CD4-positive, alpha-beta T cell treated with Interleukin-12 subunit alpha and Interleukin-12 subunit beta, for 1 hour (primary cell): ENCODE measurements at places on chromosomes 1 and 21.

DNA sequence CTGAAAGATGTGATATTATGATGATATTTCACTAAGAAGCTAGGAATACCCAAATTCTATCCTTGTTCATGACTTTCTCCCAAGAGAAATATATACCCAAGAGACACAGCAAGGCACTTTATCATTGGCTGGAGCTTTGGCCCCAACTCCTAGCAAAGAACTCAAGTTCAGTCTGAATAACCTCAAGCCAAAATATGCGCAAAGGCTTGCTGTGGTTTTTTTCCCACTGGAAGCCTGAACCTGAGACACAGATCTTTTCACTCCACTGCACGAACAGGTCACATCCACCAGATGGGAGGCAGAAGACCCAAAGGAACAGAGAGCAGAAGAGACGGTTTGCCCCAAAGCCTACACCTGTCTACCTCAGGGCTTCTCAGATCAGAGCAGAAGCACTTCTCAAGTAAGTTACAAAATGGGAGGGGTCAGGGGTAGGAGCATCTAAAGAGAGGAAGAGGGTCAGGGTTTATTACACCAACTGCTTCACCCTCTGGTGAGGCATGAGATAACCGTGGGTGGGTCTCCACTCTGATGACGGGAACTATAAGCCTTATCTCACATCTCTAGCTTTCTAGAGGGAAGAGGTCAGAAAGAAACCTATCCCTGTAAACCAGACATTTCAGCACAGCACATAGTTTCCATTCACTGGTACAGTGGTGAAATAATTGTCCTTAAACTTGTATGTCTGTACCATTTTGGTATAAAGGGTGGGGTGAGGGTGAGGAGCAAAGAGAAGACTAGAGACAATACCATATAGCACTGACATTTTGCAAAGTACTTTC, 17.1 kb upstream of the CDC42BPA start:
- DNase-seq: no peak

- DNase-seq: no peak
Measured at GRCh38 chr1:222905151-222905550, 90.3 kb downstream of the DISP1 start.

- no peak for DNase-seq
Measured at GRCh38 chr1:57894315-57894714, 470.5 kb upstream of the DAB1 start.

DNA sequence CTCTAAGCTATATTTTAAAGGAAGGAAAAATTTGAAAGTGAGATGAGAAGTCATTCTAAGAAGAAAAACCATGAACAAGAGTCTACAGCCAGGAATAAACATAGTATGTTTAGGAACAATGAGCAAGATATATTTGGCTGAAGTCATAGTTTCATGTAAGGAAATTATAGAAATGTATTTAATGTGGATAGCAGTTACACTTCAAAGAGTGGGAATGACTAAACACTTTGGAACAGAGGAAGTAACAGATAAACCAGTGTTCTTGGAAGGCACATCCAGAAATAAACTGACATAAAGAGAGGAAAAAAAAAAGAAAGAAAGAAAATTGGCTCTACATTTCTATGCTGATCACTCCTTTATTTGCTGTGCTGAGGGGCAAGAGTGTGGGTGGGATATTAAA, 18.0 kb downstream of the C8A start:
- no peak for DNase-seq

GRCh38 chr1:234188454-234188792, 184.8 kb upstream of the COA6 start:
- DNase-seq: no peak

DNA sequence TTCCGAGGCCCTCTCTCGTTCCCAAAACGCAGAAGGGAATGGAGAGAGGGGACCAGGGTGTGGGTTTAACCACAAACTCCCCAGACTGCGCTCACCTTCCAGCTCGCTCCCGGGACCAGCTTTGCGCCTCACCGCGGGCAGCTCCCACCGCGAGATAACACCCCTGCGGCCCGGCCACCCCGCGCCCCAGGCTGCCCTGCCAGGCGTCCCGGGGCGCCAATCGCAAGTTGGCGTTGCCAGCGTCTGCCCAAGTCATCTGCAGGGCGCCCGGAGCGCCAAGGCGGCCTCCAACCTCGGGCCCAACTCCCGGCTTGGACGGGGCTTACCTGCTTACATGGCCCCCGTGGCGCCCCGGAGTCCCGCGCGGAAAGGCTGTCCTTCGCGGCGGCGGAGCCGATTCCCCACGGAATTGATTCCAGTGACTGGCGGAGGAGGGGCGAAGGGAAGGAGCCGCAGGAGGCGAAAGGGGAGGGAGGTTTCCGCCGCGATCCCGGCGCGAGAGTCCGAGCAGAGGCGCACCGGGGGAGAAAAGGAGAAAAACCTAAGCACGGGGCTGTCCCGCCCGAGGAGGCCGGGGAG, 456 bp downstream of the PTPN14 start:
- DNase-seq: no peak

DNA sequence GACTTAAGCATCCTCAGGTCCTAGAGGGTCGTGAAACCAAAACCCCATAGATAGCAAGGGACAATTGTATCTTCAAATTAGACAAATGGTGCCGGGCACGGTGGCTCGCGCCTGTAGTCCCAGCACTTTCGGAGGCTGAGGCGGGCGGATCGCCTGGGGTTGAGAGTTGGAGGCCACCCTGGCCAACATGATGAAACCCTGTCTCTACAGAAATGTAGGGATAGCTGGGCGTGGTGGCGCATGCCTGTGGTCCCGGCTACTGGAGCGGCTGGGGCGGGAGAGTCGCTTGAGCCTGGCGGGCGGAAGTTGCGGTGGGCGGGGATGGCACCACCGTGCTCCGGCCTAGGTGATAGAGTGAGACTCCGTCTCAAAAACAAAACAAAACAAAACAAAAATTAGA, 780.6 kb downstream of the BRINP3 start:
- DNase-seq: no peak

- DNase-seq: no peak
Measured at GRCh38 chr1:229209386-229209785, 61.5 kb upstream of the RAB4A start.

GRCh38 chr1:94746635-94747525, 73.3 kb upstream of the SLC44A3 start:
- no peak for DNase-seq

- no peak for DNase-seq
Measured at GRCh38 chr21:34558166-34558565, 46.2 kb upstream of the KCNE1 start.

- DNase-seq: no peak
Measured at GRCh38 chr1:15946571-15947381, 29.1 kb downstream of the ZBTB17 start.

DNA sequence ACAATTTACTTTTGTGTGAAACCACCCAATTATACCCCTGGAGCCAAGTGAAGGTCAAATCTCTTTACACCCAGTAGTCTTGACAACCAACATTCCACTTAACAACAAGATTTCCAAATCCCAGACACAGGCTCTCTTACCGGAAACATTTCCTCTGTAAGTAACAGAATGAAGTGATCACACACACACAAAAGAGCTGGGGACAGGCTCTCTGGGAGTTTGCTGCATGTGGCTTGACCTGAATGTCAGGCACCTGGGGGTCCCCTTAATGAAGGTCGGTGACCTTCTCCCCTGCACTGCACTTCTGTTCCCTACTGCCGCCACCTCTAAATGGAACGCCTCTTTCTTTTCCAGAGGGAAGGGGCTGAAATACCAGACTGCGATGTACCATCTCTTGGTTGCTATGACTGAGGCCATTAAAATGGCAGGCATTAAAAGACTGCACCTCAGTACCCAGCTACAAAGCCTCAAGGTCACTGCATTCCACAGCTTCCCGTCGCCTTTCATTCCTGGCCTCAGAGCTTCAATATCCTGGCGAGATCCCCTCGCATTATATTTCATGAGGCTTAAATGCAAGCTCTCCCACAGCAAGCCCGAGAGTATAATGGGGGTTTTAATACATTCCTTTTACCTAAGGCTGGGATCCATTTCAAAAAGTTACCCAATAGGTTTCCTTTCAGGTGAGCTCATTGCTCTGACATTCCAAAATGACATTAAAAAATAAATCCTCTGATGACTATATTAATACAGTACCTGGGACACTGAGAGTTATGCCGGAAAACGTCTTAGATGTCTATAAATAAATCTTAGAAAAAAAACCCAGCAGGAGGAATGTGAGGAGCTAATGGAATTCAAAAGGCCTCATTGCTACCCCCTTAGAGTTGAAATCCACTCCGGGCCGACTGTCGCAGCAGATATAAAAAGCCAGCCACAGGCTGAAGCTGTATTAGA, 90.9 kb upstream of the DIRAS3 start:
- DNase-seq: no peak

DNA sequence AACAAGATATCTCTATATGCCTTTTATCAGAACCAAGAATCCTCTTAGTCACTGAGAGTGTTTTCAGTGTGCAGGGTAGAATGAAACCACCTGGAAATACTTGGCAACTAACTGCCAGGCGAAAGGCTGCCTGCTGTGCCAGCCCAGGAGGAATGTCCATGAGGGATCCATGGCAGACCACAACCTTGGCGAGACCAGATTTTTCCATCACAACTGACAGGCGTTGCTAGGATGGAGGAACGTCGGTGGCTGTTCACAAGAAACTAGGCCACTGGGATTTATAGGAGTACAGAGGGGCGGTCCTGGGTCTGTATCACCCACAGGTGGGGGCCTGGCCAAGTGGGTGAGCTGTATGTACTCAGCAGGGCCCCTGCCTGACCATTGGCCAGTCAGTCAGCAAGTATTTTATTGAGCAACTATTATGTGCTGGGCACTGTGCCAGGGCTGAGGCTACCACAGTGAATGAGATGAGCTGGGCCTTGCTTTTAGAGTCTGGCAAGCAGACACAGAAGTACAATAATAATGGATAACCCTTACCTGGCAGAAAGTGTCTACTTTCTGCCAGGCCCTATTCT, 199.4 kb downstream of the FOXD2 start:
- no peak for DNase-seq

DNA sequence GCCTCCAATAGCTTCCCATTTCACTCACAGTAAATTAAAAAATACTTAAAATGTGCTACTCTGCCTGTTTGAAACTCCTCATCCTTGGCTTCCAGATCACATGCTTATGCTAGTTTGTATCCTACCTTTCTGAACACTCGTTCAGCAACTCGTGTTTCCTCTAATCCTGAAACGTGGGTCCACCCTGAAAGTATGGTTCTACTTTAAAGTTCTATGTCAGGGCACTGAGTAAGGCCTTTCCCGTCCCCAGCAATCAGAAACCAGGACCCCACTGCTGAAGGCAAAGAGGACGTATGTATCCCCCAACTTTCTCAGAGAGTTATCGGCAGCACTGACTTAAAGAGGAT, 419 bp upstream of the TSEN15 start:
- no peak for DNase-seq

DNA sequence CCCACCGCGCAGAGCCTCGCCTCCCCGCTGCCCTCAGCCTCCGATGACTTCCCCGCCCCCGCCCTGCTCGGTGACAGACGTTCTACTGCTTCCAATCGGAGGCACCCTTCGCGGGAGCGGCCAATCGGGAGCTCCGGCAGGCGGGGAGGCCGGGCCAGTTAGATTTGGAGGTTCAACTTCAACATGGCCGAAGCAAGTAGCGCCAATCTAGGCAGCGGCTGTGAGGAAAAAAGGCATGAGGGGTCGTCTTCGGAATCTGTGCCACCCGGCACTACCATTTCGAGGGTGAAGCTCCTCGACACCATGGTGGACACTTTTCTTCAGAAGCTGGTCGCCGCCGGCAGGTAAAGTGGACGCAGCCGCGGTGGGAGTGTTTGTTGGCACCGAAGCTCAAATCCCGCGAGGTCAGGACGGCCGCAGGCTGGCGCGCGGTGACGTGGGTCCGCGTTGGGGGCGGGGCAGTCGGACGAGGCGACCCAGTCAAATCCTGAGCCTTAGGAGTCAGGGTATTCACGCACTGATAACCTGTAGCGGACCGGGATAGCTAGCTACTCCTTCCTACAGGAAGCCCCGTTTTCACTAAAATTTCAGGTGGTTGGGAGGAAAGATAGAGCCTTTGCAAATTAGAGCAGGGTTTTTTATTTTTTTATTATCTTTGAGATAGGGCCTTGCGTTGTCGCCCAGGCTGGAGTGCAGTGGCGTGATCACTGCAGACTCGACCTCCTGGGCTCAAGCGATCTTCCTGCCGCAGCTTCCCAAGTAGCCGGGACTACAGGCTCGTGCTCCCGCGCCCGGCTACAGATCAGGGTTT, at the start of gene PMF1:
Gene PMF1, plus strand, starts transcription at position 175 of the 811 bp plus-strand sequence. Its CDS starts 9 bp downstream, at position 184.
- peak; percentile 95 for DNase-seq

- DNase-seq: no peak
Measured at GRCh38 chr1:44719318-44719717, 11.7 kb downstream of the RNU5D-1 start.

- DNase-seq: no peak
Measured at GRCh38 chr1:18020021-18020817, 87.4 kb upstream of the IGSF21 start.

- DNase-seq: no peak
Measured at GRCh38 chr21:44909719-44910118, 11.0 kb downstream of the ITGB2 start.

DNA sequence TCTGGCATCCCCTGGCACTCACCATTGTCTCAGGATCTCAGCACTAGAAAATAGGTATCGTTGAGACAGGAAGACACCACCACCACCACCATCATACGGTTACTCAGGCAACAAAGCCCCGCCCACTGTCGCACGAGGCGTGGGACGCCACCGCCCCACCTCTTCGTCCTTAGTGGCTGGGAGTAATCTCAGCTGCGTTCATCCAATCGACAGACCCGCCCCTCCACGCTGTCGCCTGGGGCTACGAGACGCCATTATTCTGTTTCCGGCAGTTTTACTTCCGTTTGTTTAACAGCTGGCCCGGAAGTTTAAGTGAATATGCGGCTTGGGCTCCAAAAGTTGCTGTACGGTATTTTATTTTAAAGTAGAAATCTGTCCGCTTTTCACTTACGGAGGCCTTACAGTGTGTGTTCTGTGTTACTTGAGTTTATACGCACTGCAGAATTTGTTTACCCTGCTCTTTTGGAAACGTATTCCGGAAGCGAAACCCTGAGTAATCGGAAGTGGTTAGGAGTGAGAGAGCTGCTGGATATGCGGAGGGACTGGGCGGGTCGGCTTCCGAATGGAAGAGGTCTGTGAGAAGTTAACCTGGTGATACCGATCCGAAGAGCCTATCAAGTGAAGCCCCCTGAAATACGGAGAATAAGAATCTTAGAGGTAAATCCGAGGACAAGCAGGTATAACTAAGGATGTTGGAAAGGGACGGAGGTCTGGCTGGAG, at the start of the genes BLZF1 and NME7:
Gene BLZF1, plus strand, starts transcription at position 510 of the 720 bp plus-strand sequence. CDS start 1,328 bp downstream, outside the sequence.
Gene NME7, minus strand, starts transcription at position 112 of the 720 bp plus-strand sequence. Its CDS starts 87 bp downstream, at position 25.
- peak; percentile 97 for DNase-seq

DNA sequence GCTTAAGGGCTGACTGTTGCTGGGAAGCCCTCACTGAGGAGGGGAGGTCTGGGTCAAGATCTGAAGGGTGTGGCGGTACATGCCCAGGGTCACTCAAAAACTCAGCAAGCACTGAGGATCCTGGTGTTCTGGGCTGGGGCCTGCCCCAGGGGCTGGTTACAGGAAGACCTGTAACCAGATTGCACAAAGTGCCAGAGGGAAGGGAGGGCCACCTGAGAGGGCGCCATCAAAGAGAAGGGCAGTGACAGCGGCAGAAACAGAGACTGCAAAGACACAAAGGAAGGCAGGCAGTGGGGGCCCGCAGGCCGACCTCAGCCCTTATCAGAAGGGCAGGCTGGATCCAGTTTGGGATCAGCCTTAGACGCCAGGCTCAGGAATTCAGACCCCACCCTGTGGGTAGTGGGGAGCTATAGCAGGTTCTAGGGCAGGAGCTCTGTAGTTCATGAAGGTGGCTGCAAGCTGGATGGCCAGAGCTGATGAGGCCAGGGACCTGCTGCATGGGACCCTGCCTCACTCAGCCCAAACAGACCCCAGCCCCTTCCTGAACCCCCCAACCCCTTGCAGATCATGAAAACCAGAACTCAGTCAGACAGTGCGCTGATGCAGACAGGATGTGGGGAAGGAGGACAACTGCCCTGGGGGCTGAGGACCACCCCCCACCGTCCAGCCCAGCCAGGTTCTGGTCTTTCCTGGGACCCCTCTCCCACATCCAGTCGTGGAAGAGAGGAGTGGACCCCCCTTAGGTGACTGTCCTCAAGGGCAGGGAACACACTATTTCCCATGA, 3.9 kb downstream of the SH2D5 start:
- no peak for DNase-seq
